Activated CD4-positive, alpha-beta T cell treated with anti-CD3 and anti-CD28 coated beads for 1 hour (primary cell): ENCODE measurements at places on chromosomes 13 and 19.

- DNase-seq = no peak
Measured at GRCh38 chr13:97267418-97268059, 45.4 kb downstream of the MBNL2 start.

DNA sequence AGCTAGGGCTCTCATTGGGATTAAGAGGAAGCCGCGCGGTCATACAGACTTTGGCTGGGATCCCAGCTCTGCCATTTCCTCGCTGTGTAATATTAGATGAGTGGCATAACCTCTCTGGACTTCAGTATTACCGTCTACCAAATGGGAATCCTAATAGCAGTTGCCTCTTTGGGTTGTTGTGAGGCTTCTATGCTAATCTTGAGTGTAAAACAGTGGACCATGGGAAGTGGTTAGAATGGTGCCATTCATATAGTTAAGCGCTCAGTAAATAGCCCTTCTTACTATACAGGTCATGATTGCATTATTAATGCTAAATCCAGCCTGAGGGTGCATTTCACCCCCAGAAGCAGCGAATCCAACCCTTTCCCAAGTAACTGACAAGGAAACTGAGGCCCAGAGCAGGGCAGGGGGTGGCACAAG, 566 bp upstream of the OPA3 start:
- DNase-seq = no peak

DNA sequence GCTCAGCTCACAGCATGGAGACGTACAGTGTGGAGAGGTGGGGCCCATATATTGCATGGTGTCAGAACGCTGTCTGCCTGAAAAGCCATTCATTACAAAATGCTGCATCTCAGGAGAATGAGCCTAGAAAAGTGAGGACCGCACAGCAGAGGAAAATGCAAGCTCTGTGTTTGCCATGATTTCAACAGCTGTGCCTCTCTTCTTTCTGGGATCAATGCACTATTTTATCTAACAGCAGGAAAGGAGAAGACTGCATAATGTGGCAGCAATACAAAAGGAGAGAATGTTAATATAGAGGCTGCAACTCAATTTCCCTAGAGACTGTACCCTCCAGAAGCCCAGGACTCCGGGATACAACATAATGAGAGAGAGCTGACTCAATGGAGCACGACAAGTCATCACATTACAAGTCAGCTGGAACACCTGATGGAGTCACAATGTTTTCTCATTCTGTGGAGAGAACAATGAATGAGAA, 368.0 kb downstream of the FGF14 start:
- no peak for DNase-seq

GRCh38 chr13:45185286-45185685, 15.6 kb downstream of the KCTD4 start:
- no peak for DNase-seq

DNA sequence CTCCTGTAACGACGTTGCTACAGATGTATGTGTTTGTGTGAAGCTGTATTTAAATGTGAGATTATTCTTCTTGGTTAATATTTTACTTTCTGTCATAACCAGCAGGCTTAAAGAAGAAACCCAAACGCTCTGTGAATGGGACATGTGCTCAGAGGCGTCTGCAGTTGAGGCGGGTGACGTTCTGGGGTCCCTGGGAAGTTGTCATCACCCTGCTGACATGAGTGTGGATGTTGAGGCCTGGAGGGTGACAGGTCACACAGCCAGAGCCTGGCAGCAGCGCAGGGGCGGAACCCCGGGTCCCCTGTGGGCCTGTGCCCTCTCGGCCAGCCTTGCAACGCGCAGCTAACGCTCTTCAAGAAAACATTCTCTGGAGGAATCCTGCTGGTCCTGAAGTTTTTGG, 16.6 kb downstream of the RASA3 start:
- no peak for DNase-seq

- no peak for DNase-seq
Measured at GRCh38 chr19:33055718-33056117, 9.0 kb downstream of the RHPN2 start.

- DNase-seq = no peak
Measured at GRCh38 chr19:33885236-33885635, 88.6 kb downstream of the KCTD15 start.

DNA sequence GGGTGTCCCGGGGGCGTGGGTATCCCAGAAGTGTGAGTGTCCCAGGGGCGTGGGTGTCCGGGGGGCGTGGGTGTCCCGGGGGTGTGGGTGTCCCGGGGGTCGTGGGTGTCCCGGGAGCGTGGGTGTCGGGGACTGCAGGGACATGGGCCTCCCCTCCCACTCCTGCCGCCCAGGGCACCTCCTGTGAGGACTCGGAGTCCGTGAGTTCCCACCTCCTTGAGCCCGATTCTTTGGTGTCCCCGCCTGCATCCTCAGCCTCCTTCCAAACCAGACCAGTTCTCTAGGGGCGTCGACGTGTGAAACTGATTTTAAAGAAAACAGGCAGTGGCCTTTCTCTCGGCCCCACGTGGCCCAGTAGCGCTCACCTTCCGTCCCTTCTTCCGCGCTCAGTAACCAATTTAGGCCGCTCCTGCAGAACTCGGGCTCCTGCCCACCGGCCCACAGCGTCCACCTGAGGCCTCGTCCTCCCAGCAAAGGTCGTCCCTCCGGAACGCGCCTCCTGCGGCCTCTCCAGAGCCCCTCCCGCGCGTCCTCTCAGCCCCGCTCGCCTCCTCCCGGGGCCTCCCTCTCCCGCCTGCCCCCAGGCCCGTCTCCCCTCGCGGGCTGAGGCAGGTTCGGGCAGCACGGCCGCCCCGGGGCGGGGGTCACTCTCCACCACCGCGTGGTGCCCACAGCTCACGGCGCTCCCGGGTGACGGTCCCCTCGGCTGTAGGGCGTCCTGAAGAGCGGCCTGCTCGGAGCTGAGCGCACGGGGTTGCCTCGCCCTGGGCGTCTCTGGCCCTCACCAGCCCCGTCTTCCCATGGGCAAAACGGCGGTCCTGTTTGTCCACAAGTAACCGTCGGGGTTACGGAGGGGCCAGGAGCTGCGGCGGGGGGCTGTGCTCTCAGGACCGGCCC, 3.8 kb downstream of the F7 start:
- no peak for DNase-seq

- DNase-seq = no peak
Measured at GRCh38 chr19:4816202-4816949, 15.1 kb downstream of the TICAM1 start.

- no peak for DNase-seq
Measured at GRCh38 chr13:46559272-46559805, 6.4 kb downstream of the LRCH1 start.

GRCh38 chr13:67619351-67619994, 389.3 kb upstream of the PCDH9 start:
- no peak for DNase-seq

GRCh38 chr13:66887088-66887487, 343.0 kb downstream of the PCDH9 start:
- DNase-seq = no peak

GRCh38 chr13:76848596-76848995, 37.6 kb downstream of the KCTD12 start:
- no peak for DNase-seq

DNA sequence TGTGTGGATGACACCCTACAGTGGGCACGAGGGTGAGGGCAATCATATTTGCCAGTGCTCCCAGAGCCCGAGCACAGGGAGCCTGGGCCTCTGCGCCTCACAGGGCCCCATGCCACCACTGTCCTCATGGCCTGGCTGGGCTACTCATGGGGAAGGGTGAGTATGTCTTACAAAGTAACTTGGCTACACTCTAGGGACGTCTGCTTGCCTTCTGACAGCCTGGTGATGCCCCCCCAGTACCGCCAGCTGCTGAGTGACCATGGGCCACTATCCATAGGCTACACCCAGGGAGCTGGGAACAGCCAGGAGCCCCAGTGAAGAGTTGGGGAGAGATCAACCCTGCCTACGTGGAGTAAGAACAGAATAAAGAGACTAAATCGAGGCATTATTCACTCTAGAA, 78.8 kb downstream of the SERP2 start:
- no peak for DNase-seq
